ENCODE measurements at places on chromosomes 2 and 18.

- DNase-seq = no peak
Measured at GRCh38 chr2:17599617-17600016, 59.1 kb downstream of the VSNL1 start.

DNA sequence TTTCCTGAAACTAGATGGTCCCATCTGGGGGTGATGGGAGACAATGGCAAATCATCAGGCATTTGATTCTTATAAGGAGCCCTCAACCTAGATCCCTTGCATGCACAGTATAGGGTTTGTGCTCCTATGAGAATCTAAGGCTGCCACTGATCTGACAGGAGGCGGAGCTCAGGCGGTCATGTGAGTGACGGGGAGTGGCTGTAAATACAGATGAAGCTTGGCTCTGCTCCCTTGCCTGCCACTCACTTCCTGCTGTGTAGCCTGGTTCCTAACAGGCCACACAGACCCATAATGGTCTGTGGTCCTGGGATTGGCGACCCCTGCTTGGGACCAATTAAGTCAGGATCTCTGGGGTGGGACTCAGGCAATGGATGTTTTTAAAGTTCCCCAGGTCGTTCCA, 293.4 kb downstream of the ZNF521 start:
- DNase-seq = no peak

GRCh38 chr2:225429717-225430116, 30.2 kb downstream of the NYAP2 start:
- DNase-seq = no peak

GRCh38 chr2:204114295-204115136, 178.0 kb downstream of the ICOS start:
- no peak for DNase-seq

DNA sequence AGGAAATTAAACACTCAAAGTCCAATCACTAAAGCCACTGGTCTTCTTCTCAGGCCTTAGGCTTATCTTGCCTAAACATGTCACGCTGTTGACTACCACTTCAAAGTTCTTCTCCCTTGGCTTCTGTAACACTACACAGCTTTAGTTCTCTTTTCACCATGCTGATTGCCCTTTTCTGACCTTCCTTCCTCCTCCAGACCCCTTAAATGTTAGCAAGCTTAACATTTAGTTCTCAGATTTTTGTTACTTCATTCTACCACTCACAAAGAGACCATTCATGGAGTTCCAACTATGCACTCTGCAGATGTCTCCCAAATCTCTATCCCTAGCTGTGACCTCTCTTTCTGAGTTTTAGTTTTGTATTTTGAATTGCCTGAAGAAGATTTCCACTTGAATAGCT, 64.4 kb downstream of the TTC21B start:
- no peak for DNase-seq

DNA sequence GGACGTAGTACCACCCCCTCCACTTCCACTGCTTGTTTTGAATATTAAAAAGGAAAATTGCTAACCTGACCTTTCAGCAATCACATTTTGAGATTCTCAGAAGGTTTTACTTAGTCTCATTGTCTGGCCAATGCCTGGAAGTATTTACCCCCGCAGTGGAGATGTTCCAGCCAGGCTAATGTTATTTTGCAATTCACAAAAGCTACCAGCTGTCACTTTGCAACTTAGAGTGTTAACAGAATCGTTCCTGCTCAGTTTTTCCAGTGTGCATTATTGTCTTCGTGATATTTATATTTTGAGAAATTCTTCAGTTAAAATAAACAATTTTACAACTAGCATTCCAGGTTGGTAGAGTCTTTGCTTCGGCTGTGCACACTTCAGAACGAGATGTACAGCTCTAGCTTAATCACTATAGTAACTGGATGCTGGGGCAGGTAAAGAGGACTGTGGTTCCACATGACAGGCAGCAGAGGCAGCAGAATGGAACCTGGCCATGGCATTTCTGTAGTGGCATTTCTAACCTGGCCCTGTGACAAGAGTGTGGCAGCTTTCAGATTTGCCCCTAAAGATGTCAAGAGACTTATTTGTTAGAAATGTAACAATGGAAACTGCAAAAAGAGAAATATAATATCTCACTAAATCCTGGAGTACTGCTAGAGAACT, 85.1 kb downstream of the DTNA start:
- no peak for DNase-seq

DNA sequence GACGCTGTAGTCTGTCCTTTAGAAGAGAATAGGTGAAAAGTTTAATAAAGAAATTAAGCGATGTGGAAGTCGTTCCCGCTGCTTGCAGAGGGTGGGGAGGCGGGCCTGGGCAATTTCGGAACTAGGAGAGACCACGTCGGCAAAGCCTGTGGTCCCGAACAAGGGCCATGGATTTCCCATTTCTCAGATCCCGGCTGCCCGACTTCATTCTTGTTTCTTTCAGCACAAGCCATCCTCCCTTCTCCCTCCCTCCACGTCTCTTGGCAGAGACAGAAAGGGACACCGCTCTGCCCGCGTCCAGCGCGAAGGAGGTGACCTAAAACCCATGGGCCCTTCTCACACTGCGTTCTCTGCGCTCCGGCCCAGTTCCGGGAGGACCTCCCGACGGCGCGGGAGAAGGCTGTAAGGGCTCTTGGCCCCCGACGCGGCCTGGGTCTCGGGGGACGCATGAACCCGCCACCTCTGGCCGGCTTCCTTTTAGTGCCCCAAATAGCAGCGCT, 2.2 kb upstream of the BCL2L11 start:
- no peak for DNase-seq

DNA sequence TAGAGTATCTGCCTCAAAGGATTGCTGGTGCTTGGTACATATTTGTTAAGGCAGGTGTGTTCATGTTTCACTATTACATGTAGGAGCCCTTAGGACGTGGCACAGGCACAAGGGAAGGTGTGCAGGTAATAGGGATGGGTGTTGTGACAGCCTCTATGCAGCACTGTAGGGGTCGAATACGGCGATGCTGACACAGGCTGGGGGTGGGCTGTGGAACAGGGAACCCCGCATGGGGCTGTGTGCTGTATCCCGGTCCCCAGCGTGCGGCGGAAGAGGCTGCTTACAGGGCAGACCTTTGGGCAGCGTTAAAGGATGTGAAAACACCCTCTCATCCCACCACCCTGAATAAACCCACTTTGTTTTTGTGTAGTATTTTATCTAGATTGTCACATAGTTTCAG, 21.5 kb downstream of the B3GNT2 start:
- DNase-seq = no peak

DNA sequence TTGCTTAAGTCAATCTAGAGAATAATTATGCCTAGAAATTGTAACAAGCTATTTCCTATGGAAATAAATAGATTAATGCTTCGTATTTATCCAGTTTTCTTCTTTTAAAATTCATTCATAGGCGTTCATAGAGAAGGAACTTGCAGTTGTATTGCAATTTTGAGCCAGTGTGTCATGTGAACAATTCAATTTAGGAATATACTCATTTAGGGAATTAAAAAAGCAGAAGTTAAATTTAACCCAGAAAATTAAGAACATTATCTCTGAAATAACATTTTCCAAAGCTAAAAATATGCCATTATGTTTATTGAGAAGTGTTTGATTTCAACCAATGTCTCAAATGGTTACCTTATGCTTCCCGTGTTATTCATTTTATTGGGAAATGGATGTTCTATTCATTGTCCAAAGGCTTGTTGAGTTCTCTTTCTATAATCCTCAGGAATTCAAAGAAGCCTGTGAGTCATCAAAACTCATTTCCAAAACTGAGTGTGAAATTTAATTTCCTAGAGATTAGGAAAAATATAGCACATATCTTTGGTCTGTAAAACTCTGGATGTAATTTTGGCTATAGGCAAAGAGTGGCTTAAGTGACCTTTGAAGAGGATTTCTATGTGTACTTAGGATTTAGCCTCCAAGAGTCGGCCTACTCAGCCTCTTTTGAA, 99.7 kb downstream of the SLC8A1 start:
- no peak for DNase-seq

DNA sequence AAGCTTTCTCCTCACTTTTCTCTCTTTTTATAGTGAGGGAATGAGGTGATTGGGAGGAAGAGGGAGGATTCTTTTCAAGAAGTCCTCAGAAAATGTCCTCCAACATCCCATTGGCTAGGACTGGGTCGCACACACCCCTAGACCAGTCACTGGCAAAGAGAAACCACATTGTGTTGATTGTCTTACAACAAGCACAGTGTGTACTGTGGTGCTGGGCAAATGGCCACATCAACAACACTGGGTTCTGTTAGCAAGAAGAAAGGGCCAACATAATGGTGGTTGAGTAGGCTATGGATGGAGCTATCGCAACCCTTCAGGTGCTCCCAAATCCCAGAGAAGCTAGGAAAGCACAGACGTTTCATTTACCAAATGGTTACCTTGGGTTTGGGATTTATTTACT, 18.7 kb upstream of the PTPN4 start:
- no peak for DNase-seq

GRCh38 chr18:61988100-61988499, 95.3 kb upstream of the RNF152 start:
- no peak for DNase-seq

- DNase-seq = peak; percentile 30
Measured at GRCh38 chr2:191030521-191031154, 16.7 kb upstream of the STAT1 start.

- DNase-seq = no peak
Measured at GRCh38 chr2:60068755-60069154, 484.7 kb downstream of the BCL11A start.

DNA sequence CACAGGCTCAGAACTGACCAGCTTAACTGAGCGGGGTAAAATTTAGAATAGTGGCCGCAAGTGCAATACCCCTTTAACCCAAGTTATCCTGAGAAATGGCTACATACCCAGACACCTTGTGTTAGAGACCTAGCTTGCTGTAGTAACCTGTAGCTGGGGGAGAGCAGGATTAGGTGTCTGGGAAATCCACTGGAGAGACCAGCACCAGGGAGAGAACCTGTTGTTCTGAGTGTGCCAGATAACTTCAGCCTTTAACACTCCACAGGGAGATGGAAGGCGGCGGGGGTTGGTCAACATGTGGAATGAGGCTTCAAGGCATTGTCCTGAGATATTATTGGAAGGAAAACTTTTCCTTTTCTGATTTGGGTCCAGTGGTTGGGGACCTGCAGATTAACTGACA, 356.0 kb downstream of the PTPRM start:
- DNase-seq = no peak

- no peak for DNase-seq
Measured at GRCh38 chr2:144510294-144510991, 9.5 kb downstream of the ZEB2 start.

DNA sequence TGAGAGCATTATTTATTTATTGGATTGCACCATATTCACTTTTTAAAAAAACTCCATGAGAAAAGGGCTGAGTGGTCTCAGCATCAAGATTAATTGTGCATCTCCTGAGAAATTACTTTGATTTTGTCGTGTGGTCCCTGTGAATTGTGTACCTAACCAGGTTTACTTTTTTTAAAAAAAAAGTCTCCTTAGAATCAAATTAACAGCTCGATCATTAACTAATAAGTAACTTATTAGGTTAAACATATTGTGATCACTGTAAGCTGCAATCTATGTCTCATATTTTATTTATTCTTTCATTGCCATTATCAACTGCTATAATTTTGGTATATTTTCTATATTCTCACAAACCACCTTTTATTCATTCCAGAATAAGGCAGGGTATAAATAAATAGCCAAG, 318.2 kb downstream of the ADCYAP1 start:
- no peak for DNase-seq

DNA sequence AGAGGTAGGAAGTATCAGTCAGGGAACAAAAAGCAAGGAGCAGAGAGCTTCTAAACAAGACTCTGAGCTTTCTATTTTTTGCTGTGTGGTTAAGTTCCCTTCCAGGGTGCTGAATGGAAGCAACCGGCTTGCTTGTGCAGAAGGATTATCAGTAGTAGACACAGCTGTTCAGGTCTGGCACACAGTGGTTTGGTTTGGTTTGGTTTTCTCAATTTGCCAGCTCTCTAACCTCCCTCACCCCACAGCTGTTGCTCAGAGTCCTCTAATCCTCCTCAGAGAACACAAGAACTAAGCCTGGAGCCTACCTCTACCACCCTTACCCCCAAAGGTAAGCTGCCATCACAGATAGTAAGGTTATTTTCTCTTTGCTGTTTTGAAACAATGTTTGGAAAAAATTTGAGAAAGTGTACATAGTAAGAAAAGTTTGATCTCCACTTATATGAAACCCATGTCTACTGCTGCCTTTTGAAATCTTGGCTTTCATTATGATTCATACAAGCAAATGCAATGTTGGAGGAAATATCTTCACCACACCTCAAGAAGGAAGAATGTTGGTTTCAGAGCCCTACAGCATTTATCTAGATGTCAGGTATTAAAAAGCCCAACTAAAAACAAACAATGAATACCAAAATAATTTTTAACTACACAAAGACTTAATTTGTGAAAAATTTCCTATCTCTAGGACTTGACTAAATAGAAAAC, 255.3 kb downstream of the NR4A2 start:
- no peak for DNase-seq

DNA sequence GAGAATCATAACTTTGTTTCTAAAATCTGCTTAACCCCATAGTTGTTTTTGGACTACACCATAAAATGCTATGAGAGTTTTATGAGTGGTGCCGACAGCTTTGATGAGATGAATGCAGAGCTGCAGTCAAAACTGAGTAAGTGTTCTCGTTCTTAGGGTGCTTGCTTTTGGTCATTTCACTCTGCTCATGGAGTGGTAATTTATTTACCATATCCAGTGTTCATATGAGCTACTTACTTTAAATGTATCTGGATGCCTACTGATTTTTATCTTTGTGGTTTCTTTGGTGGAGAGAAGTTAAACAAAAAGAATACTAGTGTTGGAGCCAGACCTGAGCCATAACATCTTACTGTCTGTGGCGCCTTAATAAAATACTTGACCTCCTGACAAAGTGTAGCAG, 16.4 kb downstream of the NDC80 start:
- DNase-seq = no peak

DNA sequence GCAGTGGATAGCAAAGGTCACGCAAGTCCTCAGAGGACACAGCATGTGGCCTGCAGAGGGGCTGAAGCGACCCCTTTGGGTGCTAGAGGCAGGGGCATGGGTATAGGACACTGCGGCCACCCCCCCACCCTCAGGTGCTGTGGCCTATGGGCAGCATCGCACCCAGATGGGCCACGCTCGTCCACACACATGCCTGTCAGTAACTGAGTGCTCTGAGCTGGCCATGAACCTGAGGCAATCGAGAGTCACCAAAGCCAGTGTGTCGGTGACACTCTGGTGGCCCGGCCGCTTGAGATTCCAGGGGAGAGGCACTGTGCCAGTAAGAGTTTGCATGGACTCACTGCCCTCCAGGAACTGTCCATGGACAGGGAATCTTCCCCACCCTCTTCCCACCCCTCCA, 22.7 kb upstream of the PTPN2 start:
- no peak for DNase-seq

- DNase-seq = no peak
Measured at GRCh38 chr2:62119311-62119974, 76.5 kb upstream of the B3GNT2 start.

GRCh38 chr18:54149078-54149697, 75.3 kb downstream of the MBD2 start:
- no peak for DNase-seq

DNA sequence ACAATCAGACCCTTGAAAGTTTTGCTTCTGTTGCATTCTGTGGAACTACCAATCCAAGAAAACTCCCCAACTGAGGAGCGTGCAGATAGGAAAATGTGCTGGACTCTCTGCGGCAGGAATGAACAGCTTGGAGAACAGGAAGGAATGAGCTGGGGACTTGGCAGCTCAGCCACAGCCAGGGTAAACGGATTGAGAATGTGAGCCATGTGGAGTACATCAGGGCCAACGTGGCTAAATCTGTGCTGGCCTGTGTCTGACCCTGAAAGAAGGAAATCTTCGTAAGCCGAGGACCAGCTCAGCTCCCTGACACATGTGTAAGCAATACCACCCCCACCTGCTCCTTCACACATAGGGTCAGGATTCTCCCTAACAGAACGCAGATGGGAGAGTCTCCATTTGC, 1023.7 kb downstream of the BCL11A start:
- no peak for DNase-seq

GRCh38 chr18:36813824-36814223, 15.0 kb downstream of the TPGS2 start:
- no peak for DNase-seq
